ENCODE measurements at places on chromosomes 5 and 9.

DNA sequence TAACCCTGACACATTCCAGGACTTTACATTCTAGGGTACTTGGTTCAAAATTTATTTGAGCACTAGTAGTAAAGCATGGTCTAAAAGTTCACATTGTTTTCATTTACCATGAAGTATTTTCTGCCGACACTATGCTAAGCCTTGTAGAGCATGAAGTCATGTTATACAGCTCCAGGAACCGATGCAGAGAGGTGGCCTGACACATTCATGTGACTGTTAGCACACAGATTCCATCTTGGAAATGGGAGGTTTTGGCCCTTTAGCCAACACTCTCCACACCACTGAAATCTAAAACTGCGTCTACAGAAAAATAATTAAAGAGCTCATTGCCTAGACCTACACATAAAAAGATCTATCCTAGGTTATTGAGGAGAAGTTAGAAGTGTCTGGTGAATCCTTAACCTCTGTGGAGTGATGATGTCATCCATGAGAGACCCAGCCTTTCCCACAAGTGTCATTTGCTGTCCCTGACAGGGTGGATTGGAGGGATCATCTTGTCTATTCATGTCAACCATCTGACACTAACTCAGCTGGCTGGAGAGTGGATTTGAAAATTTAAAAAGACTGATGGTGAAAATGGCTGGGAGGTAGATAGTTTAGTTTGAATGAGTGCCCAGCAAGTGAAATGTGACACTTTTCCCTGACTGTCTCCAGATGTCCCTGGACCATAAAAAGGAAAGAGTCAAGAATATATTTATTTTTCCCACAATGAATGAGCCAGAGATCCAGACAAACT is 1.3 kb downstream of the RANBP3L start:
- no peak for DNase-seq

DNA sequence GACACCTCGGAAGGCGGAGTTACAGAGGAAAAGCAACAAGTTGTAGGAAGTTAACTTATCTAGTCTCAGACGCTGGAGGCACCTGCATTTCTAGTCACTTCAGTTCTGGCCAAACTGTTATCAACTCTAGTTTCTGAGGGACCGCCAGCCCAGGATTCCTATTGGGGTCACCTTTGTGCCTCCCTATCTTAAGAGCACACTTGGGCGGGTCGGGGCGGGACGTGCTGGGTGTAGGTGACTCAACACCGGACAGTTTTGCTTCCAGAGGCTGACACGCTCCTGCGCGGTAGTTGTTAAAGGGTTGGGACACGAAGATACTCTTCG is 679 bp upstream of the KDM4C start:
- no peak for DNase-seq

DNA sequence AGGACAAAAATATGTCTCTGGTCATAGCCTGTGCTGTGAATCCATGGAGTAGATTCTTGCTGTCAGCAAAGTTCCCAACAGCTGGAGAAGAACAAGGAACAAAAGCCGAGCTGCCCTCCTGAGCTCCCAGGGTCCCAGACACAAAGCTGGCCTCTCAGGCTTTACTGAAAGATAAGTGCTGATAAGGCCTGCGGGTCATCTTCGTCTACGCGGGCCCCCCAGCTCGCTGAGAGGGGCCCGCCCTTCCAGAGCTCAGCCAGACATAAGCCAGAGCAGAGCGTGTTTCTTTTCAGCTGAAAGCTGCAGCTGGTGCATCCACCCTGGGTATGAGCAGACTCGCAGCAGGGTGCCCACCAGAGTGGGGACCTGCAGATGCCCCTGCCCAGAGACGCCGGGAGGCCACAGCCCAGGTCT is 84.7 kb downstream of the HSD17B3 start:
- peak; percentile 64 for DNase-seq

DNA sequence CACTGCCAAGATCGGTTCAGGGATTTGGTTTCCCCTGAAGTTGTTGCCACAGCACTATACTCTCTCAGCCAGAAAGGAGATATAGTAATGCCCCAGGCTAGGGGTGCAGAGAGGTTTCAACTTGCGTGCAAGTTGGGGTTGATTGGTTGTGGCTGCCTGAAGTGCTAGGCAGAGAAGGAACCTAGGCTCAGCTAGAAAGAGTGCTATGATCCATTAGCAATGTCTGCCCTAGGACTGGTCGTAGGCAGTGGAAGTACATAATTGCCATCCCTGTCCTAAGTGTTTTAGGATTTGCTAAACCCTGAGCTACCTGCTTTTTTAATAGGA is 136.6 kb upstream of the SMIM23 start:
- no peak for DNase-seq

DNA sequence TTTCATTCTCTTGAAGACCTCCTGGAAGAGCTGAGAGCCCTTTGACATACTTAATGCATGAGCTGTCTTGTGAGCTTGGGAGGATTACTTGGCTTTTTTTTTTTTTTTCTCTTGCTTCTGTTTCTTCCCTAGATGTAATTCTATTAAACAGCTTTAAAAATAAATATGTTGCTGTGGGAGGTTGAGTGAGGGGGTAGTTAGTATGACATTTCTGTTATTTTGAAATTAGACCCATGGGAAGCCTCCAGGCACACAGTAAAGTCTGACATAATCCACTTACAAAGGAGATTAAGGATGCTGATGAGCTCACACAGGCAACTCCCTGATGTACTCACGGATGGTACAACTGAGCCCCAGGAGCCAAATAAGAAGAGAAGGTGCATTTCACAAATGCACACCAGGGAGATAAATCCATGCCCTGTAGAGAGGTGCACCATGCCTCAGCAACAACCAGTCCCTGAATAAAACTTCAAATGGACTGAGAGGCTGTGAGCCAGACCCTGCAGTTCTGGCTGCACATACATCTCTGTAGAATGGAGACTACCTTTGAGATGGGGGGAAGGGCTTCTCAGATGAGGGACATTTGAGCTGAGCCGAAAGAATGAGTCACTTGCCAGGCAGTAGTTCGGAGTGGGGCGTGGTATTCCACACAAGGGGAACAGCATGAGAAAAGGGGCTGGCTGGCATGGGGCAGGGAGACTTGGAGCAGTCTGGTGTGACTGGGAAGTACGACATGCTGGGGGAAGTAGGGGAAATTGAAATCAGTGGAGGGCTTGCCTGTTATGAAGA is 68.7 kb downstream of the ACTL7B start:
- DNase-seq = peak; percentile 51

Data from ecto neural progenitor cell (in vitro differentiated cells).